ENCODE measurements at places on chromosomes 16 and 17.

GRCh38 chr17:58335779-58336455, 7.3 kb upstream of the TSPOAP1 start:
- no peak for DNase-seq

DNA sequence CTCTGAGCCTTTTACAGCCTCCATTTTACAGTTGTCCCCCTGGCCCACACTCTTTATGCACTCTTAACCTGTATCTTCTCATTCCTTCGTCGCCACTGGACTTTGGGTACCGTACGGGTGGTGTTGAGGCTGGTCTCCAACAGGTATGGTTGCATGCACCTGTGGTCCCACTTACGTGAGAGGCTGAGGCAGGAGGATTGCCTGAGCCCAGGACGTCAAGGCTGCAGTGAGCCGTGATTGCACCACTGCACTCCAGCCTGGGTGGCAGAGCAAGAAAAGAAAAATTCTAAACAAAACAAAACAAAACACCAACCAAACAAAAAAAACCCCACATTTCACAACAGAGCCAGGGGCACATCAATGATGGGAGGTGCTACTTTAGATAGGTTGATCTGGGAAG, 14.4 kb upstream of the TMEM98 start:
- DNase-seq, result no peak

GRCh38 chr17:81095383-81095762, 60.4 kb downstream of the BAIAP2 start:
- DNase-seq, result no peak

DNA sequence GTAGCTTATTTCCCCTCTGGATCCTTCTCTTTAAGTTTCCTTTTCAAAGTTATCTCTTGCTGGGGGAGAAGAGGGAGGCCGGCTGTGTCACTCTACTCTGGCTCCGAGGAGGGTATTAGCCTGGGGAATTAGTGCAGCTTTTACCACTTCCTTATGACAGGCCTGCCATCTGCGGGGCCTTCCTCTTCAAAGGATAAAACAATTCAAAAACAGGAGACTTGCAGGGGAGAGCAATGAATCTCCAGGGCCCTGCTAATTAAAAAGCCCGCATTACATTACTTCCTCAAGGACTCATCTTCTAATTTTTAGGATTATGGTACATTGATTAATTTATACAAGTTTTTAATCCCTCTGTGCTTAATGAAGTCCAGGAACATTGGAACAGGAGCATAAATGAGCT, 190.9 kb upstream of the CDH5 start:
- DNase-seq, result no peak

GRCh38 chr17:11029791-11030190, 191.9 kb upstream of the PIRT start:
- no peak for DNase-seq

DNA sequence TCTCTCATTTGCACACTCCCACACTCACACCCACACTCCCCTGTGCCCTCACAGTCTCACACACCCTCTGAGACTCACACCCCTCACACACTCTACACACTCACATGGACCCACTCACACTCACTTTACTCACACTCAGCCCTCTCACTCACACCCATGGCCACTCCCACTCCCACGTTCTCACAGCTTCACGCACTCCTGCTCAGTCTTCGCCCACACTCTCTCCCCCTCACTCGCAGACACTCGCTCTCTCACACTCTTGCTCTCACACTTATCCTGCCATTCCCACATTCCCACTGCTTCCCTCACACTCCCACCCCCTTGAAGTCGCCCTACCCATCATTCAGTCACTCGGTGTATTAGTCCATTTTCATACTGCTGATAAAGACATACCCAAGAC, 47.9 kb downstream of the CCDC182 start:
- DNase-seq, result no peak

DNA sequence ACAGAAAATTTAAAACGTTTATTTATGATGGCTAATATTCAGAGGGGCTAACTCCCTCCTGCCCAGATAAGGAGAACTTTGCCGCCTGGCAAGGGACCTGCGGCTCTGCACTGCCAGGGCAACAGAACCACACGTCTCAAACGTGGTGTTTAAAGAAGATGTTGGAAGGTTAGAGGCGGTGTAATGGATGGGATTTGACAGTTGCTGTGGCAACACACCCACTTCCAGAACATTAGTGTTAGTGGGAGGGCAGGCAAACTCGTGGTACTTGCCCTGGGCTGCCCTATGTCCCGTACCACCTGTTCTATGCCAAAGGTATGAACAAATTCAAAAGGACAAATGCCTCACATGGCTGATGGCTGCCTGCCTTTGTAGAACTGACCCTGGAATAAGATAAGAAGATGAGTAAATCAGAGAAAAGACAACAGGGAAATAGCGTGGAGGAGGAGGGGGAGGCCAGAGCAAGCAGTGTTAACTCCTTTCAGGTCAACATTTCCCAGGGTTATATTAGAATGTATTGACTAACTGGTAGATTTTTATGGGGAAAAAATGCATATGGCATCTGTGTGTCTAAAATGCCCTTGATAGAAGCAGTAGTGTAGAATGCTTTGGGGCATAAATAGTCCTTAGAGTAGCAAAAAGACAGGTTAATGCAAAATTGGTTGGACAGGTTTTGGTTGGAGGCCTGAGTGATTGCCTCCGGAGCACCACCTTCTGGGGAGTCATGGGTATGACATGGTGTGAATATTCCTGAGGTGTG, 30.8 kb downstream of the HLF start:
- DNase-seq, result peak; percentile 30

GRCh38 chr17:39666601-39667261, 1.5 kb upstream of the PNMT start:
- DNase-seq, result no peak

GRCh38 chr17:48357779-48358602, 72.0 kb downstream of the SKAP1 start:
- DNase-seq, result no peak

GRCh38 chr17:72977771-72978417, 114.6 kb downstream of the SLC39A11 start:
- no peak for DNase-seq

- DNase-seq, result peak; percentile 79
Measured at GRCh38 chr16:56610017-56610608, 1.7 kb downstream of the MT2A start.

GRCh38 chr17:63931981-63932561, at the start of gene CD79B:
CD79B (minus strand) TSS chr17:63932331; CDS start chr17:63932261, 70 bp downstream.
- no peak for DNase-seq

GRCh38 chr16:71927787-71928186, 32.5 kb downstream of the IST1 start:
- DNase-seq, result no peak

DNA sequence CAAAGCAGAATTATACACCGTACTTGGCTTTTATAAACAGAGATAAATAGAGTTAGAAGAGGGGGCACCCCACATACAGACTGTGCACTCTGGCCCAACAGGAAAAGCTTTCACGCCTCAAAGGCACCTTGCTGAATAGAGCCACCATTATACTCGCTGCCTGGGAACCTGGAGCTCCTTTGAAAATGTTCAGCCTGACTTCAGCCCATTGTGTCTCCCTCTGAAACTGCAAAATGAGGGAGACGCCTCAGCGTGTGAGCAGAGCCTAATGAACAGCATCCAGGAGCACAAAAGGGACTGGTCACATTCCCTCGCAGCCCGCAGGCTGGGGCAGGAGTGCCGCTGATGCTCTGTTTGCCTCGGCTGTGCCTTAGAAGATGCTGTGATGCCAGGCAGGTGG, 46.3 kb downstream of the ABCC12 start:
- DNase-seq, result no peak

- DNase-seq, result no peak
Measured at GRCh38 chr17:72332367-72332766, 211.5 kb downstream of the SOX9 start.

GRCh38 chr17:14838567-14838966, 426.6 kb downstream of the PMP22 start:
- no peak for DNase-seq
